ENCODE measurements at places on chromosomes 3 and 15.

DNA sequence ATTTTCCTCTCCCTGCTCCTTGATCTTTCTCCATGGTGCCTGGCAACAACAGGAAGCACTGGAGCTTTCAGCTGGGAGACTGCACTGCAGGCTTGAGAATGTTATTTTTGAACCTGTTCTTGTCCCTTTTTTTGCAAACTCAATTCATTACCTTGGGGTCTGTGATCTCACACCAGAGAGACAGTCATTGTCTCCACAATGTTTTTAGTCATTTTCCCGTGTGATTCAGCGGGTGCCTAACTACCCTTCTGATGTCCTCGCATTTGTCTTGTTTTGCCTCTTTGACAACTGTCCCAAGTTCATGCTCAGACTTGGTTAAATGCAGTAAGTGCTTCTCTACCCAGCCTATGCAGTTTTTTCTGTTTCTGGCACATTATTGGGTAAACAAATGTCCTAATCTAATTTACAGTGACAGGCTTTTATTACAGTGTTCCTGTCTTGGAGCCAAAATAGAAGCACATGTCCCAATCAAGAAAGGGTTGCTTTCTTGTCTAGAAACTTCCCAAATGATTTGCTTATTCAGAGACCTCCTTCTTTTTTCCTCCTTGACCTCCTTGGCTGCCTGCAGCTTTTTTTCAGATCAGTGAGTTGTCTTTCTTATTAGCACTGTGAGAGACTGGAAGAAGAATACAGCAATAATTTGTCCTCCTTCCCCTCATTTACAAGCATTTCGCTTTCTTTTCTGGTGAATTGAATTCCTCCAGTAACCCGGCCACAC is 162.4 kb downstream of the NSUN3 start:
- no peak for DNase-seq

DNA sequence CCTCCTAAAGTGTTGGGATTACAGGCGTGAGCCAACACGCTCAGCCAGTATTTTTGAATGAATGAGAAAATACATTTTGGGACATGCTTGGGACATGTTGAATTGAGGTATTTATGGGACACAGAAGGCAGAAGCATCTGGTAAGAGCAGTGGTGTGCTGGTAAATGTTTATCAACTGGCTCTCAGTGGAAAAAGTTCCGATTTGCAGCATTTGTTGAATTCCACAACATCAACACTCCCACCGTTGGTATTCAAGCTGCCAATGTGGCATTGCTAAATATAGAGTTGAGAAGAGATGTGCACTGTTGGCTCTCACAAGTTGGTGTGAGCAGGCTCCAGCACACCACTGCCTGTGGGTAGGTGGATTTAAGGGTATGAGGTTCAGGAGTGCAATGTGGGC is 35.8 kb upstream of the LRRFIP2 start:
- DNase-seq = no peak

DNA sequence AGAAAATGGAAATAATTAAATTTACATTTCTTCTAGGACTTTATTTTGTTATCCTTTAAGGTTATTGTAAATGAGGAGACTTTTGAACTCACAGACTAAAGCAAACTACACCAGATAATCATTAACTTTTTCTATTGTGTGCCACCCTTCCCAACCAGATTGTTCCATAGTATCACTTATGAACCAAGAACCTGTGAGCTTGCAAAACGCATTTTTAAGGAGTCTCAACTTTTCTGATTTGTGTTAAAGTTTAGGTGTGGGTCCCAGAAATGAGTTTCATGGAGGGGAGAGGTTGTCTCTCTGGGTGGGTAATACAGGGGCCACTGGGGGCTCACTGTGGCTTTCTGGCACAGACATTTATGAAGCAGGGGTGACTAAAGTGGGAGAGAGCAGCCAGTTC is 75.7 kb downstream of the IGF1R start:
- no peak for DNase-seq

DNA sequence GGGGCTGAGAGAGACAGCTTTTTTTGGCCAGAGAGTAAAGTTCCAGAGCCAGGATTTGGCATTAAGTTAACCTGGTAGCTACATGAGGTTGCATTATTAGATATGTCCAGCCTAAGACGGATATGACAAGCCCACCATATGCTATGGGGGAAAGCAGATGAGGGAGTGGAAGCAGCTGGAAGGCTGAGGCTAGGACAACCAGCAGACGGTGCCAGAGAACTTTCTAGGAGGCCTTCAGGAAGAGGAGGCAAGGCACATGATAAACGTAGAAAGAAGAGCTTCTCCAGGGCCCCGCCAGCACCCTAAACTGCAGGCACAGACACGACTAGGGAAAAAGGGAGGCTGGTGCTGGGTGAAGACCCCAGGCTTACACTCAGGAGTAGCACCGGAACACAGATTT is 87.0 kb downstream of the CTNNB1 start:
- DNase-seq = no peak

GRCh38 chr15:93384886-93385285 is 295.9 kb upstream of the RGMA start:
- no peak for DNase-seq

DNA sequence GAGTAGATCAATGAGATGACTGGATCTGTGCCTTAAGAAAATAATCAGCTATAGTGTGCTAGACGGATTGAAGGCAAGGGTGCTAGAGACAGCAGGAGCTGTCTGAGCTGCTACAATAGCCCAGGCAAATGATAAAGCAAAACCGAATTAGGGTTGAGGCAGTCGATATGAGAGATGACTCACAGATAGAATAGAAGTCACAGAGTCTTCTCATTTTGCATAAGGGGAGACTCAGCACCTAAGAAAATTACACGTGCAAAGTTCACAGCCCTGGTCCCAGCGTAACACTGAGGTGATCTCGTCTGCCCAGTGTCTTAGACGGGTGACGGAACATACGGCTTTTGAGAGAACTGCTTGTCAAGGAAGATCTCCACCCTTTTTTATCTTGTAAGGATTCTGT is 11.6 kb downstream of the LPP start:
- no peak for DNase-seq

DNA sequence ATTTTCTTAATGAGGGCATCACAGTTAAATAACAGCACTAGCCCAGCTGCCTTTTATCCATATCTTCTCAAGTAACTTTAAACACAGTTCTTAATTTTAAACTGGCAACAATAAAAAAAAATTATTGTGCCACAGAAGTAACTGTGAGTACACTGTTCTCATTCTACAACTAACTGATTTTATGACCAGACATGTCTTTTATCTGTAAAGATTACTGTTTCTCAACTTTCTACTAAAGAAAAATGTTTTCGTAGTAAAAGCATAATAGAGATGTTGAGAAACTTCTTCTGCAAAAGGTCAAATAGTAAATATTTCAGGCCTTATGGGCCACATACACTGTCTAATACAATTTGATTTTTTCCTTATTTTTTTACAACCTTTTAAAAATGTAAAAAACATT is 32.0 kb downstream of the PLOD2 start:
- DNase-seq = no peak

GRCh38 chr3:37170060-37170459 is 4.3 kb downstream of the LRRFIP2 start:
- DNase-seq = no peak

GRCh38 chr3:50338965-50339364 is 1.7 kb downstream of the RASSF1 start:
- no peak for DNase-seq

DNA sequence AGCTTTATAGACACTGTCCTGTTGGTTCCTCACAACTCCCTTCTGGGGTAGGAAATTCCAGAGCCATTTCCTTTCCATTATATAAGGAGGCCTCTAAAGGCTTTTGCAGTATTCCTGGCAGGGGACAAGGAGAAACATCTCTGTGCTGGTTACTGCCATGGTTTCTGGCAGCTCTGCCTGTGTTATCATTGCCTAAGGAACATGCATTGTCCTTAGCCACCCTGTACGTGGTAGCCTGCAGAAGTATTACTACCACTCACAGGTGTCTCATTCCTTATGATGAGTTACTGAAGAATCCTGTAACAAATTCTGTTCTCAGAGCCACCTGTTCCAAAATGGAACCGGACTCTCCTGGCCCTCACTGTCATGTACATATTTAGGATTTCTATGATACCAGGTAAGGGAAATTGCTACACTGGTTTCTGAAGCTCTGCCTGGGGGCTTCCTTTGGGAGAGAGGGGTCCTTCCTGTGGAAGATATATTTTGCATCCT is 58.0 kb downstream of the UMPS start:
- DNase-seq = no peak

- DNase-seq = no peak
Observed at GRCh38 chr3:151896246-151897012, 23.0 kb downstream of the SUCNR1 start.

DNA sequence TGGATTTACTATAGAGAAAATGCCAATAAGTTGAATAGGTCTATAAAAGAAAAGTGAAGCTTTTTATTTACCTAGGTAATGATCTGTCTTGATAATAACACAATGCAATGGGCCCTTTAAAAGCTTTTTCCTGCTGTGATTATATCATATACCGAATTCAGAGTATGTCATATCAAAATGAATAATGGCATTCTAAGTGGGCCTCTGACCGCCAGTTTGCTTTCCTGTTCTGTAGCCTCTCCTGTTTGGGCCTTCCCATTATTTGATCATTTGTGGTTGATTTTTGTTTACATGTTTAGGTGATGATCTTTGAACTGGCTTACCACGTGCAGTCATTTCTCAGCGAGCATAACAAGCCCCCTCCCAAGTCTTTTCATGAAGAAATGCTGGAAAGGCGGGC is 14.9 kb downstream of the EIF2AK4 start:
- no peak for DNase-seq

GRCh38 chr3:54619531-54619930 is 308.3 kb downstream of the LRTM1 start:
- no peak for DNase-seq

- DNase-seq = no peak
Observed at GRCh38 chr3:195093731-195094130, 177.2 kb downstream of the XXYLT1 start.

GRCh38 chr3:69197455-69197854 is 75.1 kb upstream of the LMOD3 start:
- no peak for DNase-seq

GRCh38 chr3:25658836-25659235 is 5.9 kb downstream of the TOP2B start:
- DNase-seq = no peak

- peak; percentile 76 for DNase-seq
Observed at GRCh38 chr3:40524568-40525285, at the start of gene ZNF621. Gene ZNF621, plus strand, starts transcription at chr3:40524960. Its CDS starts 881 bp downstream, at chr3:40525841.

DNA sequence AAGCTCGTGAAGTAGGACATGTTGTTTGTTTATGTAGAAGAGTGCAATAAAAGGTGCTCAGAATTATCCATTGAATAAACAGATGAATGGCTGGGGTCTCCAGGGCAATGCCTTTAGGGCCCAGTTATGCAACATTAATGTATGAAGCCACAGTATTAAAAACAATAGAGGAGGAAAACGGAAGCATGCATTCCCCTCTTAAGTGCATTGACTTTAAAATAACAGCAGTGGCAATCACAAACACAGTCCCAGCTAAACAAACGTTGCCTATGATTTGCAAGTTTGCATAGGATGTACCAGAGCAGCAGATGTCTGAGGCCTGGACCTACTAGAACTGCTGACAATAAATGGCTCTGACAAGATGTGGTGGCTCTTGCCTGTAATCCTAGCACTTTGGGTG is 60.6 kb upstream of the GCNT3 start:
- no peak for DNase-seq

GRCh38 chr3:133491481-133492059 is 81.9 kb upstream of the CDV3 start:
- DNase-seq = no peak

DNA sequence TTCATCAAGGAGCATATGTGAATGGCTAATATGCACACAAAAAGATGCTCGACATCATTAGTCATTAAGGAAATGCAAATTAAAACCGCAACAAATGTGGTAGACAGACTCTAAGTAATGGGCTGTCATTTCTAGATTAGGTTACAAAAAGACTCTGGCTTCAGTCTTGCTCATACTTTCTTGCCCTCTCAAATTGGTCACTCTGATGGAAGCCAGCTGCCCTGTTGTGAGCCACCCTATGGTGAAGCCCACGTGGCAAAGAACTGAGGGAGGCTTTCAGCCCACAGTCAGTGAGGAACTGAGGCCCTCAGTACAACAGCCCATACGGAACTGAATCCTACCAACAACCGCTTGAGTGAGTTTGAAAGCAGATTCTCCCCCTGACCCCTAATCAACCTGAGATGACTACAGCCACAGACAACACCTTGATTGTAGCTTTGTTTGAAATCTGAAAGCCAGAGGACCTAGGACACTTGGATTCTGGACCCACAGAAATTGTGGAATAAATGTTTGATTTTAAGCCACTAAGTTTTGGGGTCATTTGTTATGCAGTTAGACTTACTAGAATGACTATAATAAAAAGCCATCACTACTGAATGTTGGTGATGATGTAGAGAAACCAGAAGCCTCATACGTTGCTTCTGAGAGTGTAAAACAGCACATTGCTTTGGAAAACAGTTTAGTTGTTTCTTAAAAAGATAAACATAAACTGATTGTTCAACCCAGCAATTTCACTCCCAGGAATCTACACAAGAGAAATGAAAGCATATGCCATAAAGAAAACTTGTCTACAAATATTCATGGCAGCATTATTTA is 45.7 kb downstream of the EHHADH start:
- no peak for DNase-seq

DNA sequence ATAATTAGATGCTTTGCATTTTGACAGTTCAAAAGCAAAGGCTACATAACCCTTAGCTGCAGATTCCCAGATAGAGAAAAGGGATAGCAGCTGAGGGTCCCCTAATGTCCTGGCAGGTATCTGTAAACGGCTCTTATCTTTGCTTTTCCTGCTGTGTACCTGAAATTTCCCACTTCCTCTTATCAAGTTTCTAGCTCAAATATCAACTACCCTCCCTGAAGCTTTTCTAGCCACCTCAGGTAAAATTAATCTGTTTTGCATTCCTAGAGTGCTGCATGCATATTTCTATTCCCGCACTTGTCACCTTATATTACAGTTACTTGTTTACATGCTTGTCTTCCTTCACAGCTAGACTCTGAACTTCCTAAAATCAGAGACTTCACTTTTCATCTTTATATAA is 55.6 kb upstream of the STXBP5L start:
- DNase-seq = no peak

- DNase-seq = no peak
Observed at GRCh38 chr3:136120373-136121348, 75.5 kb downstream of the MSL2 start.

GRCh38 chr3:94256888-94257813 is 194.3 kb downstream of the NSUN3 start:
- no peak for DNase-seq

DNA sequence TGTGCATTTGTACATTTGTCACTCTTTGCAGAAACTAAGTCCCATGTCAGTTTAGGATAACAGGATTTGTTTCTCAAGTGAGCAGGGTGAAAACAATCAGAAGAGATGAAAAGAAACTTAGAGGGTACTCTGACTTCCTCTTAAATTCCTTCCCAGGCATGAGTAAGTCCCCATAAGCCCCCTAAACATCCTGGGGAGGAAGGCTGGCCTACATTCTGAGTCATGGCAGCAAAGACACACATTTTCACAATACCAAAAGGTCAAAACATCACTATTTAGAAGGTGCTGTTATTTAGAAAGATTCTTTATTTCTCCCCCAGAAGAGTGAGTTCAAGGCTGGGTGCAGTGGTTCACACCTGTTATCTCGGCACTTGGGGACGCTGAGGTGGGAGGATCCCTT is 7.6 kb upstream of the FOXP1 start:
- DNase-seq = no peak

All from activated CD4-positive, alpha-beta T cell treated with anti-CD3 and anti-CD28 coated beads, Interleukin-2, amount 50 U/mL, for 1 hour (primary cell).